ENCODE measurements at places on chromosomes 13 and 19. TPM values are rescaled to one million over a fixed set of nuclear protein-coding genes. Genes with fewer than 3 reads are reported as not detected.

Gene ACER1
- total RNA-seq = not detected

Gene CEACAM16
- 5.0 TPM for total RNA-seq

Gene HOMER3
- total RNA-seq = 240 TPM

Gene GIPC3
- total RNA-seq = 0.19 TPM

Gene GALP
- total RNA-seq = not detected

Gene KLK4
- total RNA-seq = not detected

Gene KIR3DL2
- not detected for total RNA-seq

Gene DLL3
- total RNA-seq = 0.42 TPM

Gene ZNF865
- 2.9 TPM for total RNA-seq

Gene PROZ
- not detected for total RNA-seq

Gene TNFSF11
- not detected for total RNA-seq

Gene ZNF749
- total RNA-seq = 5.4 TPM

Gene CLEC11A
- 39.1 TPM for total RNA-seq

Gene CFAP97D2
- not detected for total RNA-seq
